ENCODE measurements at places on chromosomes 6 and 20. TPM values are rescaled to one million over a fixed set of nuclear protein-coding genes. Genes with fewer than 3 reads are reported as not detected.
A peak's percentile ranks its signal among the peaks of the same experiment; 100 is the strongest.

The HLA-G gene
- total RNA-seq, result 13.2 TPM

DNA sequence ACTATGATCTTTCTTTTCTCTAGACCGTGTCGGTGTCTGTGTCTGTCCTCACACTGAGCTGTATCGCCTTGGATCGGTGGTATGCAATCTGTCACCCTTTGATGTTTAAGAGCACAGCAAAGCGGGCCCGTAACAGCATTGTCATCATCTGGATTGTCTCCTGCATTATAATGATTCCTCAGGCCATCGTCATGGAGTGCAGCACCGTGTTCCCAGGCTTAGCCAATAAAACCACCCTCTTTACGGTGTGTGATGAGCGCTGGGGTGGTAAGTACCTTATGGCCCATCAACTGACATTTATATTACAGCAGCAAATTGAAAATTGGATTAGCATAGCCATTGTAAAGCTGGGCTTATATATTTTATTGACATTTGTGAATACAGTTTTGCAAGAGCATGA is 72.2 kb upstream of the GFRAL start:
- DNase-seq, result no peak

The SLC17A4 gene
- not detected for total RNA-seq

- peak; percentile 83 for DNase-seq
Observed at GRCh38 chr20:54127855-54128574, 45.8 kb downstream of the CYP24A1 start.

- DNase-seq, result peak; percentile 5
Observed at GRCh38 chr6:91420243-91420642, 833.4 kb upstream of the MAP3K7 start.
